HT1080 (cell line): ENCODE measurements at places on chromosomes 6 and 20.

DNA sequence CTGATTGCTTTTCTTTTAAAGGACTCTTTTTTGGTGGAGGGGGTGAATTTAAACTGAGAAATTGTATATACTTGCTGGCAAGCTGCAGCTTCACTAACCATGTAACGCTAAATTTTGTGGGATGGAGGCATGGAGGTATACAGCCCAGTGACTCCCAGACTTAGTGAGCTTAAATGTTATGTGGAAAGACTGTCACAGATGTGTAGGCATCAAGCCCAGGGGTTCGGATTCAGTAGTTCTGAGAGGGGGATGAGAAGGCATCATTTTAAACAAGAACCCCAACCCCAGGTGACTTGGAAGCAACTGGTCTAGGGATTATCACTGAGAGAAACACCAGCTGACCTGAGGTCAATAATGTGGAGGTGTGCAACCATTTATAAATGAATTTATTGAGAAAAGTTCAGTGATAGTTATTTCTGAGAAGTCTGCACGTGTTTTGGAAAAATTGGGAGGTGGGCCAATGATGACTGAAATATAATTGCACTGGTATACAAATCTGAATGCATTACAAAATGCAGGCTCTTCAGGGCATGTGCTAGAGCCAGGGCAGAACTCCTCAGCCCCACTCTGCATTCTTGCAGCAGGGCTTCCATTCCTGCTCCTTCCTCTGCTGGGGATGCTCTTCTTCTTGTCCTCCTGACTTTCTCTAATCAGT, 26.9 kb downstream of the RFPL4B start:
- no peak for DNase-seq

- no peak for DNase-seq
Observed at GRCh38 chr6:78611102-78611620, 256.2 kb upstream of the IRAK1BP1 start.

DNA sequence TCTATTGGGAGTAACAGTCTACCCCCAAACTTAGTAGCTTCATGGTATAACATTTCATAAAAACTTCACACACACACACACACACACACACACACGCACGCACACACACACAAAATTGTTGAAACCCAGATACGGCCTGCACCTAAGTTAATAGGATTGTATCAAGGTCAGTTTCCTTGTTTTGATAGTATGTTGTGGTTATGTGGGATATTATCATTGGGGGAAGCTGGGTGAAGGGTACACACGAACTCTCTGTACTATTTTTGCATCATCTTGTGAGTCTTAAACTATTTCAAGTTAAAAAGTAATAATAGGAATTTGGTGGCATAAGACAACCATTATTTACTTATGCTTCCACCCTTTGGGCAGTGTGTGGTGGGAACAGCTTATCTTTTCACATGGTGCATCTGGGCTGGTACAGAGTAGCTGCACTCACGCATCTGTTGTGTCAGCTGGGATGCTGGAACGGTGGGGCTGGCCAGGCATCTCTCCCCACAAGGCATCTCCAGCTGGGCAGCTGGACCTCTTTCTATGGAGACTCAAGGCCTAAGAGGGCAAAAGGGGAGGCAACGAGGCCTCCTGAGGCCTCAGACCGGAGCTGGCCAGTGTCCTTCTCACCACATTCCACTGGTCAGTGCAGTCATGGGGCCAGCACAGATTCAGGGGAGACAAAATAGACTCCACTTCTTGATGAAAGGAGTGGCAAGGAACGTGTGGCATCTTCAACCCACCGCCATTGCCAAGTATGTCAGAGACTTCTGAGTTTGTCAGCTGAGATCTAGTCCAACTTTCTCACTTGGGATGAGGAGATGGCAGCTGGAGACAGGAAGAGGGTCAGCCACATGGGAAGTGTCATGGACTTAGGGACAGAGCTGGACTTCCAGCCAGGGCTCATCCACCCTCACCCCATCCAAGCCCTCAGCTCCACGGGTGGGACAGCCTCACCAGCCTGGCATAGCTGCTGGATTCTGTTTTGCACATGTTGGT, 20.5 kb upstream of the IP6K3 start:
- DNase-seq, result no peak

- peak; percentile 89 for DNase-seq
Observed at GRCh38 chr6:3977875-3978711, 100.8 kb downstream of the FAM217A start.
